ENCODE measurements at places on chromosomes 7 and 10.
A peak's percentile ranks its signal among the peaks of the same experiment; 100 is the strongest.

DNA sequence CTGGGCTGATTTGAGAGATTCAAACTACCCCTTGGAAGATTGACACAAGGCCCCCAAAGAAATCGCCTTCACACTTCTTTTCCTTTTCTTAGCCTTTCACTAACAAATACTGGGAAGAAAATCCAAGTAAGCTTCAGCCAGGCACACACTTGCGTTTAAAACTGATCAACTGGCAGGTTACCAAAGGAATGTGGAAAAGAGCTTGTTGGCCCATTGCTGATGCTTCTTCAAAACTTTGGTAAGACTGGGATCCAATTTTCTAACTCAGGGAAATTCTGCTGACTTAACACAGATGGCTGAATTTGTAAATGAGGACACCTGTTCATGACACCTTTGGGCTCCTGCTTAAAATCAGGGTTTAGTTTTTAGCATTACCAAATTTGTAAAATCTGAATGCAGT, 464.5 kb upstream of the GALNT17 start:
- no peak for DNase-seq

DNA sequence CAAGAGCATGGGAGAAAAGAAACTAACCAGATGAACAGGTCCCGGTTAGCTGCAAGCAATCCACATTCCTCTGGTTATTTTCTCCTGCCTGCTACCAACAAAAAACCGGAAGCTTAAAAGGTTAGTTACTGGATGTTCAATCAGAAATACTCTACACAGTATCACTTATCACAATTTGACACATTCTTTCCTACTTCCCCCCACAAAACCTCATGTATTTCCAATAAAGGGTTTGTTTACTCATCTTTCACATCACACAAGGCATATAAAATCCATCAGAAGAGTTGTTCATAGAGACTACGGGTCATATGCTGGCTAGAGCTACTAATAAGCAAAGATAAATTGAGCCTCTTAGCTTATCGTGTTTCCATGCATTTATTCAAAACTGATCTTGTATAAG, 4.8 kb downstream of the SLC25A28 start:
- no peak for DNase-seq

GRCh38 chr10:15043674-15044073, at the start of gene OLAH:
OLAH (plus strand) TSS chr10:15043943; CDS start chr10:15047289, 3,346 bp downstream.
- DNase-seq, result no peak

GRCh38 chr7:128404886-128405470, 4.8 kb downstream of the IMPDH1 start:
- DNase-seq, result no peak

- no peak for DNase-seq
Measured at GRCh38 chr10:130105724-130106123, 4.9 kb downstream of the C10orf143 start.

DNA sequence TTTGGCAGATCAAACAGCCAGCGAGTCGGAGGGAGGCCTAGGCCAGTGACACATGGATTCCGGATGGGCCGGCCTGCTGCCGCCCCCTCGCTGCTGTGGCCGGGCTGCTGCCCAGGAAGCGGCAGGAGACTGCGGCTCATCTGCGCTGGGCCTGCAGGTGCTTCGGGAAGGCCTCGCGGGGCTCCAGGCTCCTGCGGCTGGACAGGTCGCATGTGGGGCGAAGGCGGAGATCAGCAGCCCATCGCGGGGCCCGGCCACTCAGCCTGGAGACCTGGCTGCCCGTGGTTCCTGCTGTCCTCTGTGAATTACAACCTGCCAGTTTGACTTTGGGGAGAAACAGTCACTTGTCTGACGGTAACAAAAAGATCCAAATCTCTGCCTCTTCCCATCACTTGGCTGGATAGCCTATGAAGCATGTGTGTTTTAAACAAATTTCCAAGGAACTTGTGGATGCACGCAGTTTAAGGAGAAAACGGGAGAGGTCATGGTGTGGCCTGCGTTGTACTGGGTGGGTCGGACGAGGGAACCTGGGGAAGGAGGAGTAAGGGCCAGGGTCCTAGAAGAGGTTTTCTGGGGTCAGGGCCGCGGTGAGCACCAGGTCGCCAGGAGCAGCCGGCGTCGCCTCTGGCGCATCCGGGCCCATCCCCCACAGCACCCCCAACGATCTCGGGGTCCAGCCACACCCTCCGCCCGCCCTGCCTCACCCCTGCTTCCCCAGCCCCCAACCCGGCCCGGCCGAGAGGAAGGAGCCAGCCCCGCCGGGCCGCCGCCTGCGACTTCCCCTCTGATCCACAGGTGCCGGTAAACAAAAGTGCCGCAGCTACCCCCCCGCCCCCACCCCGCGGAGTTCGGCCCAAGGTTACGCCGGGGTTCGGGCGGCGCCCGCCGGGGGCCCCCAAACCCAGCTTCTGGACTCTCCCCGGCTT, 1.6 kb downstream of the SPOCK2 start:
- DNase-seq, result peak; percentile 52

GRCh38 chr10:11875494-11876281, 52.5 kb downstream of the PROSER2 start:
- DNase-seq, result no peak

DNA sequence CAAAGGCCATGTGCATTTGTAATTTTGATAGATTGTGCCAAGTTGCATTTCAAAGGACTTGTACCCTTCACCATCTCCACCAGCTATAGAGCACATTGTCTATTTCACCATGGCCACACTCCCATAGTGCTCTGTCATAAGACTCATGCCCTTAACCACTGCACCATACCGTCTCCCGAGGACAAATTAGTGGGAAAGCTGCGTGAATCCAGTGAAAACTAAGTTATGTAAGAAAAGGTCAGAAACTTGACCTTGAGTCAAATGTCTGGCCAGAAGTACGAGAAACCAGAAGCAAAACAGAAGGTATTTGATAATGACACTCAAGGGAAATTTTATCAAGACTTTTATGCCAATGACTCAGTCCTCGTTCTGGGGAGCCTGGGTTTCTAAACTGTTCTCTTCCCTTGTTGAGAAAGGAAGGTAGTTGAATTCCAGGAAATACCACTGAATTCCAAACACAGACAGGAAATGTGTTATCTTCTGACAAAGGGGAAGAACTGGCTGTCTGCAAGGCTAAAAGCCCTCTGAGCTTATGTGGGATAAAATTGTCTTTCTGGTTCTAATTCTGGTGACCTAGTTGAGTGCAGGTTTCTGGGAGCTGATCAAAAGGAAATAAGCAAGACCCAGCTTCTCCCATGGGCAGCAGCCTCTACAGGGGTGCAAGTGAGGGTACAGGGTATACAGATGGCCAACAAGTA, 49.7 kb downstream of the CDK1 start:
- DNase-seq, result no peak

- DNase-seq, result no peak
Measured at GRCh38 chr7:76191783-76192240, 9.9 kb upstream of the SRRM3 start.

DNA sequence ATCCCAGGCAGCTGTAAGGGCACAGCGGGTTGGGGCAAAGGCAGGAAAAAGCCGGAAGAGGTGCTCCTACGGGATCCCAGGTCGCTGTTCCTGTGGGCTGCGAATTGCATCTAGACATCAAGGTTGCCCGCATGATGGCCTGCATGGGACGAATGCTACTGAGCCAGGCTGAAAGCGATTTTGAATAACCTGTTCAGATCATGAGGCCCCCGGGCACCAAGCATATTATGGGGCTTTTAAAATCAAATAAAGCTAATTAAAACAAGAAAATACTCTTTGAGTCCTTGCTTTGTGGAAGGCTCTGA, 37.1 kb downstream of the CAMK2B start:
- no peak for DNase-seq

DNA sequence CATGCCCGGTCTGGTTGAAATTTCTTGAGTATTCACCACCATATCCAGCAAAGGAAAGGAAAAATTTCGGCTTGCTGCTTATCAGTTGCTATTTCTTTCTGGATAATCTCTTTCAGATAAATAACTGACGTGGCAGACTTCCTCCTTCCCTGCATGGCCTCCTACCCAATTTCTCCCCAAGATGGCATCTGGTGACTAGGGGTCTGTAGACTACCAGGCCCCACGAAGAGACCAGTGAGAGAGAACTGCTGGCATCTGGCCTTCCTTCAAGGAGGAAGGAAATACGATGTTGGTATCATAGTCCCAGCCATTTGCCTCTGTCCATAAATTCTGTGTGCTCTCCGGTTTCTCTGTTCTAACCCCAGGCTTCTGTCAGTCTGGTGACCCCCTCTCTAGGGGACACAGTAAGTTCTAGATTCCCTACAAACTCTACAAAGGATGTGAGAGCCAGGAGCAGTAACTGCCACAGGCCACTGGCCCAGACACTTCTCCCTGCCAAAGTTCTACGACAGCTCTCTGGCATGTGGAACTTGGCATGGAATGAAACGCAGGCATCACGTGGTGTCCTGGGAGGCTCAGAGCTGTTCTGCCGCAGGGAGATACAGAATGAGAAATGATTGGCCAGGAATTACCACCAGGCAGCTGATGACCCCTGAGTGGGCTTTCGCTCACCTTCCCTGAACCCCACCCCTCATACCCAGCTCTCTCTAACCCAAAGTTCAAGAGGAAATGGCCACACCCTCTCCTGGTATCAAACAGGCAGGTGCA, 30.0 kb upstream of the MSRB2 start:
- no peak for DNase-seq

GRCh38 chr10:100623521-100624230, 87.9 kb downstream of the HIF1AN start:
- no peak for DNase-seq

- DNase-seq, result no peak
Measured at GRCh38 chr10:32786968-32787367, 171.1 kb downstream of the ITGB1 start.

DNA sequence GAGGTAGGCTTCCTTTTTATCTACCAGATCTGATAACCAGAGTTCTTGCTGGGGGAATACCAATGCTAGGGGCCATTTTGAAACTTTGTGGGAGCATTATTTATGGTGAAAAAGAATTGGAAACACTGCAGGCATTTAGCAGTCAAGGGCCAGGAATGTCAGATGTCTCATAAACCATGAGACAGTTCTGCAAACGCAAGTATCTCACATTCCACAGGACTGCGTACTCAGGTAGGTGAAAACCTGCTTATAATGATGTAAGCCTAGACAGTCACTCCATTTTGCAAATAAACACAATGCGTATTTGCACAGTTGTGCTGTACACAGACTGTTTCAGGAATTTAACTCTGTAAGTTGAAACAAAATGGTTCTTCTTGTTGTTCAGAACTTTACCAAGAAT, 33.9 kb downstream of the ECHDC3 start:
- DNase-seq, result no peak

DNA sequence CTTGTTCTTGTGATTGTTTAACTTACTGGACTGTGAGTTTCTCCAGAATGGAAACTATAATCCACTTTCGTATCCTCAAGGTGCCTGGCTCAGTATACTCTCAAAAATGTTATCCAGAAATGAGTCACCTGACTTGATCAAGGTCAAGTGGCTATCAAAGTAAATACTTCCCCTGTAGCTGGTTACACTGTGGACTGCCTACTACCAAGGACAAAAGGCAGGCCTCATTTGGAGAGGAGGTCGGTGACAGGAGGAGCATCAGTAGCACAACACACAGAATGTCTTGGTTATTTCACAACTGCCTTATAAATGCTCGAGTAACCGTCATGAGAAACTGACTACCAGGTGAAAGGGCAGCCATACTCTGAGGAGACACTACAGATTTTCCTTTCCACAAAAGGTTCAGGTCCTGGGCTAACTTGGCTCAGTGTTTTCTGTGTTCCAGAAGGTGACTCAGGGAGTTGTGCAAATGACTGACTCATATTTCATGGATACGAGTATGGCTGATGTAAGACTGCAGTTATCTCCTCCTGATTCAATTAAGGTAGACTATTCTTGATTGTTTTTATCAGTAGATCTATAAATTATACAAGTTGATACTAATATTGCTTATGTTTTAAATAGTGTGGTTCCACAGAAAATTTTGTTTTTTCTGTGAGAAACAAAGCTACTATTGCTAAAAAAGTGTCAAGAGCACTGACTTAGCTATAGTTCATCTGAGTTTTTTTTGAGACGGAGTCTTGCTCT, 4.2 kb upstream of the CCNY start:
- DNase-seq, result no peak

DNA sequence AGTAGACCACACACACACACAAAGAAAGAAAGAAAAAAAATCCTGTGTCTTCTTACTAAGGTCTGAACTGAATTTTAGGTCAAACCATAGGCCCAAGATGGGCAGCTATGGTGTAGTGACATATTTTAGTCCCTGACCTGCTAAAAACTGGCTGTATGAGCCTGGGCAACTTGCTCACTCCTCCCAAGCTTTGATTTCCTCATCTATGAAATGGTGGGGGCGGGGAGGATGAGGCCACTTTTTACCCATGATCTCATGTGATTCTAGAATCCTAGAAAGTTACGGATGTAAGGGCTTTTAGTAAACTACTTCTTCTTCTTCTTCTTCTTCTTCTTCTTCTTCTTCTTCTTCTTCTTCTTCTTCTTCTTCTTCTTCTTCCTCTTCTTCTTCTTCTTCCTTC, 6.1 kb upstream of the CCL24 start:
- no peak for DNase-seq

GRCh38 chr10:11344550-11344949, 266.9 kb downstream of the USP6NL start:
- no peak for DNase-seq

GRCh38 chr10:112304267-112304859, 21.2 kb downstream of the TECTB start:
- no peak for DNase-seq

- no peak for DNase-seq
Measured at GRCh38 chr7:88771417-88771816, 11.9 kb downstream of the ZNF804B start.

GRCh38 chr10:77281719-77282118, 355.9 kb downstream of the KCNMA1 start:
- no peak for DNase-seq

DNA sequence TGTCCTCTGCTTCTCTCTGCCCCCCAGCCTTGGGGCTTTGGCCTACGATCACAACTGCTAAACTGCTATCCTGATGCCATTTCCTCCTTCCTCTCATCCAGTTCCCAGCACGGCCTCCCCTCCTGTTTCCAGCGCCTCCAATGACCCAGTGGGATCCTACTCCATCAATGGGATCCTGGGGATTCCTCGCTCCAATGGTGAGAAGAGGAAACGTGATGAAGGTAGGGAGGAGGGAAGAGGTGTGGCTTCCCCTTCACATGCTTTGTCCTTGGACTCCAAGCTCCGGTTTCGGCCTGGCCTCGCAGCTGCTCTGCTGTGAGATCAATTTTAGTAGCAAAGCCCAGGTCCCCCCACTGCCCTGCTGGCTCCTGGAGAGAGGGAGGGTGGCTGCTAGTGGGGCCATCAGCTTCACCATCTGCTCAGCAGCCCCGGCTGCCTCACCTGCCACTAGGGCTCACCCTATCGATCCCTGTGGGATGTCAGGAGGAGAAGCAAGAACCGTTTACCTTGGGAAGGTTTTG, 35.8 kb downstream of the PAX2 start:
- DNase-seq, result no peak

All from stimulated activated CD8-positive, alpha-beta memory T cell treated with anti-CD3 and anti-CD28 coated beads, Interleukin-7, amount 100 ng/mL, for 4 hours (primary cell).